T-helper 1 cell (primary cell): ENCODE measurements at places on chromosomes 1 and 21.

DNA sequence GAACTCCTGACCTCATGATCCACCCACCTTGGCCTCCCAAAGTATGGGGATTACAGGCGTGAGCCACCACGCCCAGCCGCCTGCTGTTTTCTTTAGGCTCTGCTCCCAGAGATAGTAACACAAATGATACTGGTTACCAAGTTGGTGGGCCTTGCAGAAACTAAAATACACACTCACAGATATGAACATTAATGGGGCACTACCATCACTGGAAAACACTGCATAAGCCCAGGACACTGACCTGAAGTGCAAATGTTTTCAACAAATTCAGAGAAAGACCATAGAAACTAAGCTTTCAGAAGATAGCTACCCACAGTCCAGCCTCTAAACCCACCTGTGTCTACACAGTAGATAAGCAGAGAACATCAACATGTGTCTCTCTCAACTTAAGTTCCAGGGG is 180.5 kb downstream of the FCRL5 start:
- no peak for DNase-seq

DNA sequence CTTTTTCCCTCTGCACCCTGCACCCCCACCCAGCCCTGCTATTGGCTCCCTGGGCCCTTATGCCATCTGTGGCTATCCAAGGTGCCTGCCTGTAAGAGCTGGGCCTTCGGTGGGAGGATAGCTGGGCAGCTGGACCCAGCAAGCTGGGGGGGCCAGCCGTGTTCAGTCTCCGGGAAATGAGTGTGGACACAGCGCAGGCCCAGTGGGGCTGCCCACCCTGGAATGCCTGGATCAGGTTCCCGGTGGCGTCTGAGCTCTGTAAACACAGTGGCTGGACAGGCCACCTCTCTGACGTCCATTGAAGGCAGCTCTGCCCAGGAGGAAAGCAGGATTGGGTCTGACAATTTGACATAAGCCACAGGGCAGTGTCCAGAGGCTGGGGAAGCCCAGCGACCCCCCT is 127.8 kb downstream of the FOXD2 start:
- no peak for DNase-seq

DNA sequence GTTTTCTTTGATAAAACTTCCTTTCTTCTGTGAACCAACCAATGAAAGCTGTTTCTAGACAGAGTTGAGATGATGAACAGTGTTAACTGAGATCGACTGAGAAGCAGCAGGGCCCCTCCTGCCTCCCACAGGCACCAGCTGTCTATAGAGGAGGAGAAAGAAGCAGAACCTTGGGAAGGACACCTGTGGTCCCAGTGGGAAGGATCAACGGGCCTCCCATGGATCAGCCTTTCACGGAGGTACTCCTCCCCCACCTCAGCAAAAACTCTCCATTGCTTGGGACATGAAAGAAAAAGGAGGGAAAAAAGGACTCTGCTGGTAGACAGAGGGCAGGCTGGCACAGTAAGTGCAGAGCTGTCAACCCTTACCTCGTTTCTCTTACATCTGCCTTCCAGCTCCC is 40.5 kb downstream of the PLPPR5 start:
- no peak for DNase-seq

DNA sequence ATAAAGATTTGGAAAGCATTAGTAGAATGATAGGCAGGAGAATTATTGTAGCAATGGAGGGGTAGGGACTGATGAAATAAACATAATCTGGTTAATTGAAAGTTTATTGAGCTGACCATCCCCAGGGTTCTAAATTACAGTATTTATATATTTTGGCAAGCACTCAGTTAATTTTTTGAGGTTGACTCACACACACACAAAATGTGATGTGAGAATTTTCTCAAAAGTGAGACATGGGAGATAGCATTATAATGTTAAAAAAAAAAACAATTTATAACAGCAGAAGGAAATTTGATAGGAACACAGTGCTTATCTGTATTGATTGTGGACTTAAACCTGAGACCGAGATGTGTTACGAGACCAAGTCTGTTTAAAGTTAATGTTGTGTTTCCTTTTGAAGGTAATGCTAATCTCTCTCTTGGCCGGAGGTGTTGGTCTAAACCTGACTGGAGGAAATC is 24.6 kb downstream of the TRIM45 start:
- DNase-seq = no peak

- DNase-seq = no peak
Observed at GRCh38 chr21:36569511-36569910, 89.6 kb upstream of the CLDN14 start.

DNA sequence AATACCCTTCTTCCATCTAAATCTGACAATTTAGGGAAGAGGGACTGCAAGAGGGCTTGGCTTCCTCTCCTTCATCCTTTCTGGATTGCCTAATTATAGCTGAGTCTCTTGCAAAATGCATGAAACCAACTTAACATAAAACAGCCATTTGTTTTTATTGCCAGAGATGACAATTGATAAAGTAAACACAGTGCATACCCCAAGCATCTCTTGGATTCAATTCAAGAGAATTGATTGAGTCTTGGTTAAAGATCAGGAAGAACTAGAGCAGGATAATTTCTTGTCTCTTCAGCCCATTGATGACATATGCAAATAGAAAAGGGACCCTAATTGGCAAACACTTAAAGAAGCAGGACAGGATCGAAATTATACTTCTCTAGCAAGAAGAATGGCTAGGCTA is 617.1 kb upstream of the PTBP2 start:
- DNase-seq = no peak

DNA sequence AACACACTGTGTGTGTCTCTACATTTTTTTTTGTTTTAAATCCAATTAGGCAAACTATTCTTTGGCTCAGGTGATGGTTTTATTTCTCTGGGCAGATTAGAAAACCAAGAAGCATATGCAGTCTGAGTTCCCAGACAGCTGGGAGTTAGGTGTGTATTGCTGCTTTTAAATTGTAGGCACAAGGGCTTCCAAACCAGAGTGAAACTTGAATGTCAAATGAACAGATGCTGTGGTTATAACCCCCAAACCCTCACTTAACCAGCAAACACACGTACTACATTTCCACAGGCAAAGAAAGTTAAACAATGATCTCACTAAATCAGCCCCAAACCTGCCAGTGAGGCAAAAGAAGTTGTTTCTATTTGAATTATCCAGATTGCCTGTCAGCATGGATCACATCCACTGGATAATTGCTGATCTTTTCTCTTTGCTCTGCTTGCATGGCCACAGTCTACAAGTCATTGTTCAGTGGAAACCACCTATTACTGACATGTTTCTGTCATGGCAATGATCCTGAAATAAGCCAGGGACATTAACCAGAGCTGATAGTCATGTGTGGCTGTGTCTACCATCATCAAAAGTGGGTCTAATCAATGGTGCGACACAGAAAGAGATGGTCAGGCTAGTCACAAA is 576.5 kb upstream of the PLXNA2 start:
- DNase-seq = no peak

GRCh38 chr21:43757601-43758000 is 18.5 kb downstream of the CSTB start:
- no peak for DNase-seq

- no peak for DNase-seq
Observed at GRCh38 chr1:207828485-207829158, 76.8 kb downstream of the CD46 start.

DNA sequence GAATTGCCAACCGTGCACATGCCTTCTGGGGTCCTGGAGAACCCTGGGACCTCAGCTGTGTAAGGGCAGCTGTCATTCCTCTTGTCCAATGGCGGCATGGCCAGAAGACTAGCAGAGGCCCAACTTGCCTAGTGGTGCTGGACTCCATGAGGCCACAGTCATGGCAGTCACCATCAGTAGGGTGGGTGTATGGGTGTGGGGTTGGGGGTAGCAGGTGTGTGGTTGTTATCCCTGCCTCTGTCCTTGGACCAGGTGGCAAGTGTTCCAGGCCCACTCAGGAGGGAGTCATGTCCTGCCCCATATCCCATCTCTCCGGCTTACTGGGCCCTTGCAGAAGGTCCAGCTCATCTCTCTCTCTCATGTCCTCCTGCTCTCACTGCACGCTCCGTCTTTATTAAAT is 1596.2 kb downstream of the MRPL39 start:
- DNase-seq = no peak
